ENCODE measurements at places on chromosomes 4 and X.

- no peak for DNase-seq
Measured at GRCh38 chr4:8682725-8683124, 90.2 kb downstream of the CPZ start.

DNA sequence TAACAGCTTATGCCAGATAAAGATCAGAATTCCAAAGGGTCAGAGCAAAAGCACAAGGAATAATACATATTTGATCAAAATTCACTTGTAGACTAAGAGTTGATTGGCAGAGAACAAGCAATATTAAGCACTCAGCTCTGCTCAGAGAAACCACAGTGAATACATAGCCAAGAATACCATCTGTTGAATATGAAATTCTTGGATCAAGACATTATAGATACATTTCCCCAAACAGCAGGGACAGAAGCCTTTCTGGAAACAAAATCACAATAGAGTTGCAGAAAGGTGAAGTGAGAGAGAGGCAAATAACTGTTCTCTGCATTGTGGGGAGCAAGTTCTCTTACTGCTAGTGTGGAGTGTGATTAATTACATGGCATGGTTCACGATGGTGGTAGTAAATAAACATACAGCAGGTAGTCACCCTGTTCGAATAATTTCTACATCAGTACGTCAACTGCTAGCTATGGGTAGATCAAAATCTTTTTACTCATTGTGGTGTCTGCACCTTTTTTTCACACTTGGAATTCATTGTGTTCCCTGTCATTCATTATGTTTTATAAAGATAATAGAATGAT, 366.7 kb downstream of the PCDH7 start:
- no peak for DNase-seq

DNA sequence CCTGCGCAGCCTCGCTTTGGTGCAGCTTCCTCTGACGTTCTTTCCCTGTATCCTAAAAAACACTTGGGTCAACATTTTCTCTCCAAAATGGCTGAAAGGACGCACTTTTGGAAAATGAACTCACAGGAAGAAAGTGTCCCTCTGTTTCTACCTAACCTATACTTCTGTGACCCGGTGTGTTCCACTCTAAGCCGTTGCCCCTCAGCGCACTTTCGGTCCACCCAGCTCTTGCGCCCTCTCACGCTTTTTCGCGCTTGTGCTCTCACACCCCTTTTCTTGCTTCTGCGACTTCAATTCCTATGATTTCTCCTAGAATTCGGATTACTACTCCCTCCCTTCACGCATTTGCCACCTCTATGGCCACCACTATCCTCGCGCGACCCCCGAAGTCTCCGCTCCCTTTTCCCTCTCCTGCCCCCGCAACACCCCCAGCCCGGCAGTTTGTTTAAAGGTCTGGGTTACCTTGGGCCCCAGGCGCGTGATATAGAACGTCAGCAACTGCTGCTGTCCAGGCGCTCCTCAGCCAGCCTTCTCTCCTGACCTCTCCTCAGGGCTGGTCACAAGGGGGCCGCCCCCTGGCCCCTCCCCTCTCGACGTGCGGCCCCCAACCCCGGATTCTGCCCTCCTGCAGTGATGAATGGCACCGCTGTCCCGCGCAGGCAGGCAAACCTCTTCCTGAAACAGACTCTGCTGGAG, at the start of gene USP51:
USP51 (minus strand) TSS at position 535 of the 696 bp plus-strand sequence. CDS start 909 bp downstream, outside the sequence.
- peak; percentile 4 for DNase-seq

GRCh38 chr4:87502580-87503238, 26.5 kb downstream of the SPARCL1 start:
- no peak for DNase-seq

GRCh38 chr4:92231511-92231910, 72.3 kb upstream of the GRID2 start:
- DNase-seq = no peak

GRCh38 chr4:123870216-123870876, 473.8 kb downstream of the SPRY1 start:
- DNase-seq = no peak

DNA sequence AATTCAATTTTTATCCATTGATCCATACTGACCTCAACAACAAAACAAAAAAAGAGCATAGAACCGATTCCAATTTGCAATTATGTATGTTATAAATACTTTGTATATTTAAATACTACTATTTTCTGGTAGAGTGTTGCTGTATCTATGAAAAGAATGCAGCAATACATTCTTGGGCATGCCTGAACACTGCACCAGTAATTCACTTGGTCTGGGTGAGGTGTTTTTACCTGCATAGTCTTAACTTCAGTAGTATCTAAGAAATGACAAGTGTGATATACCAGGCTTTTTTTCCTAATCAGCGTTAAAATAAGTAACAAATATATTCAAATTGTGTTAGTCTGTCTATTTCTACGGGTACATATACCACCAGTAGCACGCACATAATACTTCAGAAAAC, 120.2 kb downstream of the KLHL13 start:
- DNase-seq = no peak

GRCh38 chr4:15651676-15652075, 3.5 kb downstream of the FBXL5 start:
- DNase-seq = no peak

DNA sequence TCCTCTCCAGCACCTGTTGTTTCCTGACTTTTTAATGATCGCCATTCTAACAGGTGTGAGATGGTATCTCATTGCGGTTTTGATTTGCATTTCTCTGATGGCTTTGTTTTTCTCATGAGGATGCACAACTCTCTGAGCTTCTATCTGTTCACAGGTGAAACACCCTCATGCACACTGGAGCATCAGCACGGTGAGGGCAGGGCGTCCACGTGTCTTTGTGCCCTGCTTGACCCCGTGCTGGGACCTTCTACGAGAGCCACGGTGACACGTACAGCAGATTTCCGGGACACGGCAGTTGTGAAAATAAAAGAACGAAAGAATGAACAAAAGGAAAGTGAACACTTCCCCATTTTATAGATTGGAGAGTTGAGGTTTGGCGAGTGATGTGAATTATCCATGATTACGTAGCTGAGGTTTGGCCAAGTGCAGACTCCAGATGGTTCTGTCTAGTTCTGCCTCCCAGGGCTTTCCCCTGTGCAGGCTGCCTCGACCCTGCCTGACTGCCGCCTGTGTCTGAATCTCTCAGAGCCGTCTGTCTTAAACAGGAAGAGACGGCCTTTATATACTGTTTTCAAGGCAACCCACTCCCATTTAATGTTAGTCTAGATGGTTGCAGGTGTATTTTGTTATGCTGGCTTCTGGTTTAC, 67.8 kb upstream of the SORBS2 start:
- no peak for DNase-seq

DNA sequence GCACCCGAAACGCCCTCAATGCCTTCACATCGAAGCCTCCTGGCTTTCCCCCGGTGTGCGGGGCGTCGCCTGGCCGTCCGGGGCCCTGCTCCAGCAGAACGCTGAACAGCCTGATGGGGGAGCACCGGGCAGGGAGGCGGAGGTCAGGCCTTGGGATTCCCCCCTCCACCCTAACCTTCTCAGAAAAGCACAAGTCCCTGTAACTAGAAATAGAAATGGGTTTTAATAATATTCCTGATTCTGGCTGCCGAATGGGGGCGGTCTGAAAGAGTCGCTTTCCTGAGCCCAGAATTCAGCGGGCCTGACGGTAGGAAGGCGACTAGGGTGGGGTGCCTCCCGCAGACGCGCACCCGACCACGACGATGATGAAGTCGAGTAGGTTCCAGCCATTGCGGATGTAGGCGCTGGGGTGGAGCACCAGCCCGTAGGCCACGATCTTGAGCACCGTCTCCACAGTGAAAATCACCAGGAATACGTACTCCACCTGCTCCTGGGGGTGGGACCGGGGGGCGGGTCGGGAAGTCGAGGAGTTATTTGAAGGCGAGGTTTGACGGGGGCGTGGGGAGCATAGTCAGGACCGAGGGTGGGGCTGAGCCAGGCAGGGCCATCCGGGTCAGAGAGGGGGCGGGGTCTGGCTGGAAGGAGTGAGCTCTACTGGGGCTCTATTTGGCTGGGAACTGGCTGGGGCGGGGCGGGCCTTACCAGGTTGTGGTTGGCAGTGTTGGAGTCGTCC, 2.5 kb downstream of the CACNA1F start:
- peak; percentile 28 for DNase-seq

DNA sequence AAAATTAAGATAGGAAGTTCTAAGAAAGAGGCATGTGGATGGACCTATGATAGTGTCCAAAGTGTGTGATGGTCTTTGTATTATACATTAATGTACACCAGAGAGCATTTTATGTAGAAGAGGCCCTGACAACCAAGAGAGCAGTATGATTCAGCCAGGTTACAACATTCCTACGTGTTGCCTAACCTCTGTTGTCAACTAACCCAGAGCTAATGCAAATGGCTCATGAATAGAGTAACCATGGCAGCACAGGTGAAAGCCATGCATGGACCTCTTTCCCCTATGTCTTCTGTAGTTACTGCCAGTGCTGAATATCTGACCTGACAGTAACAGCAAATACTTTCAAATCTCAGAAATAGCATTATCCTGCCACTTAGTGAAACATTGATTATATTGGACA, 255.6 kb downstream of the NDST4 start:
- no peak for DNase-seq

Measured in activated T-cell treated with anti-CD3 and anti-CD28 coated beads for 1 hour (primary cell).